ENCODE measurements at places on chromosomes 13 and 19. TPM values are rescaled to one million over a fixed set of nuclear protein-coding genes. Genes with fewer than 3 reads are reported as not detected.

- peak; percentile 27 for DNase-seq
Measured at GRCh38 chr19:5269926-5270325, 70.7 kb downstream of the PTPRS start.

CXCL17 gene
- total RNA-seq = 78.4 TPM

GRCh38 chr13:61247149-61247936 lies 168.3 kb downstream of the PCDH20 start:
- no peak for DNase-seq

DNA sequence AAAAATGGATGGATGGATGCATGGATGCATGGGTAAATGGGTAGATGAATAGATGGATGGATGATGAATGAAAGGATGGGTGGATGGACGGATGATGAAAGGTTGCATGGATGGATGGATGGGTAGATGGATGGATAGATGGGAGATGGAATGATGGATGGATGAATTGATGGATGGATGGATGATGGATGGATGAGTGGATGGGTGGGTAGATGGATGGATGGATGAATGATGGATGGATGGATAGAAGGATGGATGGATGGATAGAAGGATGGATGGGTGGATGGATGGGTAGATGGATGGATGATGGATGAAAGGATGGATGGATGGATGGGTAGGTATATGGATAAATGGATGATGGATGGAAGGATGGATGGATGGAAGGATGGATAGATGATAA lies 115.1 kb upstream of the LSM14A start:
- DNase-seq = no peak

- no peak for DNase-seq
Measured at GRCh38 chr13:93345770-93346169, 119.2 kb downstream of the GPC6 start.

PLEKHF1 gene
- 21.0 TPM for total RNA-seq

TTYH1 gene
- not detected for total RNA-seq

ZNF763 gene
- 3.9 TPM for total RNA-seq

DNA sequence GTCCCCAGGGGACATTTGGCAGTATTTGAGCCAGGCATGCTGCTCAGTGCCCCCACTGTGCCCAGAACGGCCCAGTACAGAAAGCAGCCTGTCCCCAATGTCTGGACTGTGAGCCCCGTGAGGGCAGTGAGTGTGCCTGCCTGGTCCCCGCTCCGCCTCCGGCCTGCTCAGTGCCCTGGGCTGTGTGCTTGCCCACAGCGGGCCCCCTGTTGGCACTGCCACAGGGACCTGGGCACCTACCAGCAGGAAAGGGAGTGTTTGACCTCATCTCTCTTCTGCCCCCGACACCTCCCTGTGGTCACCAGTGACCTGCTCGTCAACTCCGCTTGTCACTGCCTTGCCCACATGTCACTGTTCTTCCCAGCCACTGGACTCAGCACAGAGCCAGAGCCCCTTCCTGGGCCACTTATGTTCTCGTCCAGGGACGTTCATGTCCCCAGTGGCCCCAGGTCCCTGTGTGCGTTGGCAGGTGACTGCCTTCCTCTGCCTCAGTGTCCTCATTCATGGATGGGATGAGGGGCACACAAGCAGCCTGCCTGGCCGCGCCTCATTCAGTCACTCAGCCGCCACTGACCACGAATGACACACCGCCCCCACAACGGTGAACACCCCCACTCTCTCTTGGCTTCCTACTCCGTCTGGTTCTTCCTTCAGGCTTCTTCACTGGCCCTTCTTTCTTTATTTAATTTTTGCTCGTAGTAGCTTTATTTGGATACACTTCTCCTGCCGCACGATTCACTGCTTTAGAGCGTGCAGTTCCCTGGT lies 2.8 kb downstream of the FZR1 start:
- peak; percentile 74 for DNase-seq

GRCh38 chr13:107185889-107186288 lies 618.0 kb upstream of the ARGLU1 start:
- no peak for DNase-seq

ZNF439 gene
- total RNA-seq = 6.8 TPM

ZNF132 gene
- total RNA-seq = 18.9 TPM

DNA sequence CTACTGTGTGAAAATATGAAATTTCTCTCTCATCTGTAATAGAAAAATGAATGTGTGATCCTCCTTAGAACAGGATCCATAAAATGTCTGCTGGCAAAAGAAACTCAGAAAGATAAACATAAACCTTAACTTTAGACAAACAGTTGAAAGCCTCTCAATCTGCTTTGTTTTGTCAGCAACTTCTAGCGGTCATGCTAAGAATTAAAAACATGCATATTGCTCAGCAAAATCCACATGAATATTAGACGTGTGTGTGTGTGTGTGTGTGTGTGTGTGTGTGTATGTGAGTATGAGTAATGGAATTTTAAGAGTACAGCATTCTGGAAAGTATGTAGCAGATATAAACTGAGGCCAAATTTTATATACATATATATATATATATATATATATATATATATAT lies 1779.2 kb upstream of the MIR17HG start:
- no peak for DNase-seq

DNA sequence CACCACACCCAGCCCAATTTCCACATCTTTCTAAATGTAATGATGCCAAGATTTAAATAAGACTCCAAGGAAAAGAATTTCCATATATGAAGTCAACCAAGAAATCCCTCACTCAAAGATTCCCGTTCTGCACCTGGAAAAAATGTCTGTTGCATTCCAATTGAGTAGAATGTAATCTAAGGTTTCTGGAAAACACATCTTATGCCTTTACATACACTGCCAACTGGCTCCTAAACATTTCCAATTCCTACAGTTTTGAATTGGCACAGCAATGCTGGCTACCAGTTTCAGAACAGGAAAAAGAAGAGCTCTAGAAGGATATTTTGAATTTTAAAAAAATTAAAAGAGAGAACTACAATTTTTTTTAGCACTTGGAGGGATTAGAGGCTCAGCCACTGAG lies 43.0 kb downstream of the COL4A2 start:
- DNase-seq = no peak

SHISA2 gene
- total RNA-seq = 19.9 TPM

DNA sequence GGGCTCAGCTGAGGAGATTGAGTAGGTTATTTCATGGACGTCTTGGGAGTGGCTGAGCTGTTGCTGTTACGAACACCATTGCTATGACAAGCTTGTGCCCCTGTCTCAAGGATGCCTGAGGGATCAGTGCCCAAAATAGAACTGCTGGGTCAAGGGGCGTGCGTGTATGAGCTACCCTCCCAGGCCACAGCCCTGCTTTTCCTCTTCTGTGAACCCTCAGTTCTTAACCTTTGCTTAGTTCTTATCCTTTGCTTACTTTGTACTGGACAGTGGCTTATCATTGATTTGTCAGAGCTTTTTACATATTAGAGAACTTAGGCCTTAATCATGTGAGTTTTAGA lies 9.0 kb downstream of the ARHGAP45 start:
- no peak for DNase-seq

MYPOP gene
- 7.5 TPM for total RNA-seq

PLIN5 gene
- 45.7 TPM for total RNA-seq

GRCh38 chr19:56838909-56839651 lies 1.4 kb downstream of the PEG3 start:
- peak; percentile 92 for DNase-seq

- no peak for DNase-seq
Measured at GRCh38 chr13:46378411-46378810, 8.6 kb downstream of the RUBCNL start.

DNA sequence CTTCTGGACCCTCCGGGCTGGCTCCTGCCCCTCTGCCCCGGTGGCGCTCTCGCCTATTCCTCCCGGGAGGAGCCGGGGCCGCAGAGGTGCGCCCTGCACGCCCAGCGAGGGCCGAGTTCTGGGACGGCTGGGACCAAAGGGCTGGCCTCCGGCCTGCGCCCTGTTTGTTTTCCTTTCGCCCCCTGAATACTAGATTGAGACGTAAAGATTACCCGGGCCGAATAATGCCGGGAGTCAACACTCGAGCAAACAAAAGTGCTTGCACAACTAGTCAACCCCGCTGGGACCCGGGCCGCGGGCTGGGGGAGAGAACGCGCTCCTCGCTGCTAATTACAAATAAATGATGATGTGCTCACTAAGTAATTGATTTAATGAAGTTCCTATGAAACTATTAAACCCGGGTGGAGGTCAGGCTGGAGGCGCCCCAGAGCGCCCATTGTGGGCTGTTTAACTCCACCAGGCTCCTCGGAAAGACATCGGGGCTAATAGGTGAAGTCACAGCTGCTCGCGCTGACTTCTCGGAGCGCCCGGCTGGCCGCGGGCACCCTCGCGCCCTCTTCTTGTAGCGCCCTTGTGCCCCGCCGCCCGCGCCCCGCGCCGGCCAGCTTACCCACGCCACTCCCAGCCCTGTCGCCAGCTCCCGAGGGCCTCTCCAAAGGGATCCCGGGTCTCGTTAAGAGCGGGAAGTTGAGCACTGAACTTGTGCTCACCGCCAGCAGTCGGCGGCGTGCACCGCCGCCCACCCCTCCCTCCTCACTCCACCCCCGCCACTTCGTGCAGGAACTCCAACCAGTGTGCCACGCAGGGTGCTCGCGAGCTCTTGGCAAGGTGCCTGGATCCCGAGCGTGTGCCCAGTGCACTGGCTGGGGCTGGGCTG lies 14.9 kb downstream of the ZIC5 start:
- DNase-seq = peak; percentile 84

DNA sequence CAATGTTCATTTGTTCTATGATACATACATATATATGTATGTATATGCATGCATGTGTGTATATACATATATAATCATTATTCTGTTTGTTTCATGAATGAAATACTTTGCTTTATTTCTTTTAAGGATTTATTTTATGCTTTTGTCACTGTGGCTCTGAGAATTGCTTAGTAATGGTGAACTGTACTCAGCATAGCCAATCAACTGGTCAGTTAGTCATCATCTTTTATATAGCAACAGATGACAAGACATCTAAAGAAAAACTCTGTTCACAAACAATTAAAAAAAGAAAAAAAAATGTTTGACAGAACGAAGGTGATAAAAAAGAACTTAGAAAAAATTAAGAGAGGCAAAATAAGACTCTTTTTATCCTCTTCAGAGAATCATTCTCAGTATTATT lies 1440.3 kb downstream of the PCDH9 start:
- DNase-seq = no peak

DNA sequence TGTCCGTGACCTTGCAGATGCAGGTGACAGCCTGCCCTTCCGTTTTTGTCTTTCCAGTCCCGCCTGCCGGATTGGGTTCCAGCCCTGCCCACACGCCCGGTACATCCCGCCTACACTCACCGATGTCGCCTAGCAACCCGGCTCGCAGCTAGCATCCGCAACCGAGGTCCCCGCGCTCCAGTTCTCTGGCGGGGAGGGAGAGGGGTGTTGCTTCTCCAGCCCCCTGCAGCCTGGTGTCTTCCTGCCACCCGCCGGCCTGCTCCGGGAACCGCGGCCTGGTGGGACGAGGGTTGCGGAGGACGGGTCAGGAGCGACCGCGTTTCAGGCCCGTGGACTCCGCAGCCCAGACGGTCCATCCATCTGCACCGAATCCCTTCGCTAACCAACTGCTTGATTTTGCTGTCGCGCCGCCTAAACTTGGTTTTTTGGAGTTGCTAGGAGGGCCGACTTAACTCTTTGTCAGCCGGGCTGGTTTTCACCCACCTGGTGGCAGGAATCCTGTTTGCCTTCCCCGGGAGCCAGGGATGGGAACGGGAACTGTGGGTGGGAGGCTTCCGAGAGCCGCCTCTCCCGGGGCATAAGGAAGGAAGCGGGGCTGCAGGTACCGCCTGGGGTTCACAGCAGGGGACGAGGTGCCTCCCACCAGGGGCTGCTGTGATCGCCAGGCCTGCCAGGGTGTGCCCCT lies 15.4 kb upstream of the MATK start:
- peak; percentile 85 for DNase-seq

ZNF628 gene
- 11.3 TPM for total RNA-seq

- DNase-seq = no peak
Measured at GRCh38 chr19:14559916-14560775, 11.7 kb downstream of the NDUFB7 start.

EBI3 gene
- total RNA-seq = 2.4 TPM

DNA sequence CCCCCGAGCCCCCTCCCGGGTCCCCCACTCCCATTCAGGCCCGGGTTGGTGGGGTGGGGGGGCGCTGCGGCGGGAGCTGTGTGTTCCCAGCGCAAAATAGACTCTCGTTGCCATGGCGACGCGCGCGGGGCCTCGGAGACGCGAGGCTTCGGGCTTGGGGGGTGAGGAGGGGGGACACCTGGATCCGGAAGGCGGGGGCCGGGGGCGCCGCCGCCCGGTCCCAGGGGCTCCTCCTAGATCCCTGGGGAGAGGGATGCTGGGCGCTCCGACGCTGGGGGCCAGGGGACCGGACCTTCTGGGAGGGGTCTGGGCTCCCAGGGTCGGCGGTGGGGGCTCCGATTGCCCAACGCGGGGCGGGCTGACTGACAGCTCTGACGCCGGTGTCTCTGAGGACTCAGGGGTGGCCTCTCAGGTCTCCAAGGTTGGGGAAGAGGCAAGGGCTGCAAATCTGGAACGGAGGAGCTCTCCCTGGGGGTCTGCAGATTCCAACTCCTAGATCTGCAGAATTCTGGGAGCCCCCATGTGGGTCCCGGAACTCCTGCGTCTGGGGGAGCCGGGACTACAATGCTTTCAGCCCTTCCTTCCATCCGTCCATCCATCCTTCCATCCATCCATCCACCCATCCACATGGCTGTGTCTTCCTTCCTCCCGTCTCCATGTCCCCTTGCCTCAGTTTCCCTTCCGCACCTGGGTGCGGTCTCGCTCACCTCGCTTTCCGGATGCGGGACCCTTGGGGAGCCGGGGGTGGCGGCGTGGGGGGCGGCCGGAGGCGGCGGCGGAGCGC lies 9.1 kb upstream of the SHISA7 start:
- DNase-seq = peak; percentile 85

GRCh38 chr19:44961821-44962220 lies 6.6 kb downstream of the CLPTM1 start:
- DNase-seq = no peak

DNA sequence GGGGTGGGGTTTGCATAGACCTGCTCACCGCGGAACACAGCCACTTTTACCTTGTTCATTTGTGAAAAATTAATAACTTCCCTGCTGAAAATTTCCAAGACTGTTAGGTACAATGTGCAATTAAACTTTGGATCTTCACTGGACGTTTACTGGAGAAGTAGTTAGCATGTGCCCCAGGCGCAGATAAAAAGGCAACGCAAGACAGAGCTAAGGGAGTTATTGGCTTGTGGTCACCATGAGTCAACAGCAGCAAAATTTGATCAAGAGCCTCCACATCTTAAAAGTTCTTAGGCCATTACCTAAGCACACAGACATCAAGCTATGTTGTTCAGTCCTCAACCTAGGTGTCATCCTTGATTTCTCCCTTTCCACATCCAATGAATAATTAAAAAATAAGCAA lies 257.0 kb downstream of the LHFPL6 start:
- no peak for DNase-seq

- no peak for DNase-seq
Measured at GRCh38 chr13:49690133-49690994, 922 bp downstream of the EBPL start.

NCAN gene
- 3.1 TPM for total RNA-seq

DNA sequence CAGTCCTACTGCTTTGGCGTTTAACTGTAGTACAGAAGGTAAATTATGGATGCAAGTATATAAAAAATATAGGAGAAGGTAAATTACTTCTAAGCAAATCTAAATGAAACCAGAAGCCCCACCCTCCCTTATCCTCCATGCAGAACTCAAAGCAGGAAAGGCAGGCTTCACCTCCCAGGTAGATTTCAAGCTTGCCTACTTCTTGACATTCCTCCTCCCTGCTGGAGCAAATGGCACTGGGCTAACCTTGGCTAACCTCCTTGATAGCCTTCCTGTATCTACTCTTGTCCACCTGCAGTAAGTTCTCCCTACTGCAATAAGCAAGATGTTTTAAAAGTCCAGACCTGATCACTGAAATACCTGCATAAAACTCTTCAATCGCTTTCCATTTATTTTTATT lies 396.0 kb downstream of the IRS2 start:
- no peak for DNase-seq

C2CD4C gene
- 2.1 TPM for total RNA-seq

FFAR3 gene
- 0.24 TPM for total RNA-seq

GPR12 gene
- not detected for total RNA-seq

KBTBD6 gene
- total RNA-seq = 5.1 TPM

Measured in upper lobe of left lung (tissue), 6 donors.